ENCODE measurements at places on chromosomes 3 and 15. TPM values are rescaled to one million over a fixed set of nuclear protein-coding genes. Genes with fewer than 3 reads are reported as not detected.

The WDR76 gene
- total RNA-seq, result 43.0 TPM

The CTXN2 gene
- total RNA-seq, result not detected

The SUCLG2 gene
- total RNA-seq, result 39.7 TPM

The ARGFX gene
- total RNA-seq, result not detected

The RLBP1 gene
- not detected for total RNA-seq

The STT3B gene
- total RNA-seq, result 83.9 TPM

The NISCH gene
- 52.5 TPM for total RNA-seq

The TKT gene
- 331 TPM for total RNA-seq

The HDGFL3 gene
- 29.8 TPM for total RNA-seq

The ATP8B4 gene
- 0.23 TPM for total RNA-seq

The SEC22A gene
- total RNA-seq, result 17.9 TPM

The CYP1A1 gene
- not detected for total RNA-seq

The NTRK3 gene
- not detected for total RNA-seq

The SLC9C1 gene
- total RNA-seq, result not detected

The PLSCR5 gene
- total RNA-seq, result not detected

Data from GM12878 (cell line).